LHCN-M2 (cell line): ENCODE measurements at places on chromosomes 2 and 18.

DNA sequence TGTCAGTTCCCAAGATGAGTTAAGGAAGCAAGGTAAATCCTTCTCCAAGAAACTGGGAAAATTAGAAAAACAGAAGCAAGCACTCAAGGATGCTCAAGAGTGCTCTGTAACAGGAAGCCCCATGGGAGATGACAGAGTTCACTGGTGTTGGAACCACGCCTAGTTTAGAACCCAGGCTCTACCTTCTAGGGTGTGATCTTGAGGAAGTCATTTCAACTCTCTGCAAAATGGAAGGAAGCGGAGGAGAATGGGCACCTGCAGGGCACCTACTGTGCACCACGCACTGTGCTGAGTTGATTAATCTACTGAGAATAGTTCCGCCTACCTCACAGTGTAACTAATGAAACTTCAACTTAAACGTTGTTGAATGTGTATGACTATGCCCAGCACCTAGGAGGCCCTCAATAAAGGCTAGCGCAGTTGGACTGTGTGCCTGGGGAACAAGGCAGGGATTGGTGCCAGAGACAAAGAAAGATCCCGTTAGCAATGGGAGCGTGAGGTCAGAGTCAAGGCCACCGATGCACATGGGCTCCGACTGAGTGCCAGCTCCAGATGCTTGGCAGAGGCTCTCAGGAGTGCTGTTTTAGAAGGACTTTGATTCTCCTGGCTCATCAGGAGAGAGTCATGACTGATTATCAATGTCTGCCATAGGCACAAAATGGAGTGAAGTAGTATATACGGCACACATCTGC, 93.7 kb downstream of the MAPK4 start:
- DNase-seq, result no peak

DNA sequence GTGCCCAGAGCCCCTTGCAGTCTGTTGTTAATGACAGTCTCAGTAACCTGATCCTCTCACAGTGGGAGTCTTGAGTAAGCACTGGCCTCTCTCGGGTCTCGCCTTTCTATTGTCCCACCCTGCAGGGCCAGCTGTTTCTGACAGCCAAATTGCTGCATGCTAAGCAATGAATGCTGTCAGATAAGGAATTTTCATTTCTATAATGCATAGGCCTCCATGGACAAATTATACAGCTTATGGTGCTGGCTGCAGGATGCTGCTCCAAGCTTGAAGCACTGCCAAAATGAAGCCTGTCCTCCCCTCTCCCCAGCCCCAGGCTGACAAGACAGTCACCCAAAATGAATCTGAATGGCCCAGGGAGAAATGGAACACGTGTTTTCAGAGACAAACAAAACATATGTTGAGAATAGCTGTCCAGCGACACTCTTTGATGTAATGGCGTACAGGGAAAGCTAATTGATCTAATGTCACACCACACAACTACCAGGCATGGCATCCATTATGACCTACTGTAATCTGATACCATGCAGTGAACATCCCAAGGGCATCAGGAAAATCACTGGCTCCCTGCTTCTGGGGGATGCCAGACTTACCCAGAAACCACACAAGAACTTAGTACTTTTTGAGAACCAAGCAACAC, 36.8 kb downstream of the ACVR1 start:
- DNase-seq, result peak; percentile 88

DNA sequence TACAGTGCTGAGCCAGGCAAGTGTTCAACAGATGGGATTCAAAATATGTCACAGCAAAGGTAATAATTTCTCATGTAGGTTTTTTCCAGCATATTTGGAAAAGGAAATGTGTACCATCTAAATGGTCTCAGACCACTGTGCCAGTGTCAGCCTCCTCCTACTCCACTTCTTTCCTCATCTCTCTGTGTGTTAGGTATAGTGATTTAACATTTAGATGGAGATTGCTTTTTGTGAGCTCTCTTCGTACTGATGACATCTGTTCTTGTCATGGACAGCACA, 80.9 kb upstream of the TSPYL6 start:
- DNase-seq, result no peak

DNA sequence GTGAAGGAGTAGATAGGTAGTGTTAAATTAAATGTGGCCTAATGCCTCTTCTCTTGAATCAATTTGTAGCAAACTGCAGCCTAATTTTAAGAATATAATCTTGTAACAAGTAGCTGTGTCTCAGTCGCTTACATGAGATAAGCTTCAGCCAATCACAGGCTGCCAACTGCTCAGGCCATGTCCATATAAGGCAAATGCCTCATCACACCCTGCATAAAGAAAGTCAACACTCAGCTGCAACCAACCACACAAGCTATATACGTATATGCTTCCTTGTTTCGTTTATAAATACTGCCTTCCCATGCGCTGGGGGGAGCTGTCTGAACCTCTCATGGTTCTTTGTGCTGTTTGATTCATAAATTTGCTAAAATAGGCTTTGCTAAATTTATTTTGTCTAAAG, 476.3 kb downstream of the TRIB2 start:
- DNase-seq, result peak; percentile 0

GRCh38 chr18:57715073-57715472, 88.0 kb downstream of the ATP8B1 start:
- DNase-seq, result no peak

GRCh38 chr18:77092104-77093066, 40.2 kb downstream of the MBP start:
- DNase-seq, result no peak

- no peak for DNase-seq
These were observed 479.1 kb upstream of the NRXN1 start for GRCh38 chr2:51511002-51511401.

DNA sequence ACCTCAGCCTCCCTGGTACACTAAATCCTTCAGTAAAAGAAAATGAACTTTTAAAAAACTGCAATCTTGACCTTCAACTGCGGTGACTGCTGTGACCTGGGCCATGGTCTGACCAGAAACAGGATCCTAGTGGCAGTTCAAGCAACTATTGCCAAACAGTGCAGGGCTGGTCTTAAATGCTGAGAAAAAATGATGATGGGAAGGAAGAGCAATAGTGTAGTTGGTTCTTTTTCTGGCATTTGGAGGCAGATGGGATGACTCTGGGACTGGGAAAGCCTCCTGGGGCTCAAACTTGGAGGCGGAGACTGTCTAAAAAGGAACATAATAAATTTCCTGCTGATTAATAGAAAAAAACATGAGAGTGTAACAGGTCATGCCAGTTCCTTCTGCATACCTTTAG, 45.4 kb downstream of the CHN1 start:
- peak; percentile 29 for DNase-seq

- DNase-seq, result no peak
These were observed 21.5 kb downstream of the NAB1 start for GRCh38 chr2:190670182-190670946.

DNA sequence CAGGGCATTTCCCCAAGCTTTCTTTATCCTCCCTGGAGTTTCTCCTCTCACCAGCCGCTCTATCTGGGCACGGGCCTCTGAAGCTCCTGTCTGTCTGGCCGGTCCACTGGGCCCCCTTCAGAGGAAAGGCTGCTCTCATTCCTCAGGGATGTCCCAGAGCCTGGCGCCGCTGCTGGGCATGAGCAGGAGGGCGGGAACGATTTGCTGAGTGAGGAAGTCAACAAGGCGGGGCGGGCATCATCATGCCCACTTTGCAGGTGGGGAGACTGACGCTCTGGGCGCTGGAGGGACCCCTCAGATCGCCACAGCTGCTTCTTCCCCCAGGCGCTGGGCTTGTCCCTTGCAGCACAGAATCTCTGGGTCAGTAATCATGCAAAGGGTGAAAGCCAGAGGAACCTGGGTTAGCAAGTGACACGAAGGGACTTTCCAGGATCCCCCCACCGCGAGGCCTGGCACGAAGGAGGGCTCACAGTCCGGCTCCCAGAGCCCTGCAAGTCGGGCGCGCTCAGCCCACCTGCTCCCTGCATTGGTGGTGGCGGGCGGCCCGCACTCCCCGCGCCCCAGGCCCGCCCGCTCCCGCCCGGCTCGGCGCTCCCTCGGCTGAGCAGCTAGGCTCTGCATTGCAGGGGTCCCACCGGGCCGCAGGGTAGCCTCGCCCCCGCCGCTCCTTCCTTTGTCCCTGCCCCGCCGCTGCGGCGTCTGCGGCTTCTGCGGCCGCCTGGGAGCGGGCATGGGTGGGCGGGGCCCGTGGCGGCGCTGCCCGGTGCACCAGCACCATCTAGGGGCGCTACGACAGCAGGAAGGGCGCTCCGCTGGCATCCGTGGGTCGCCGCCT, 157.8 kb downstream of the CYRIA start:
- peak; percentile 4 for DNase-seq
